Stimulated activated CD4-positive, alpha-beta T cell treated with anti-CD3 and anti-CD28 coated beads, Interleukin-4, amount 100 ng/mL, for 24 hours (primary cell): ENCODE measurements at places on chromosomes 12 and 14.

- DNase-seq, result no peak
Measured at GRCh38 chr12:57191410-57191809, 25.2 kb upstream of the NXPH4 start.

DNA sequence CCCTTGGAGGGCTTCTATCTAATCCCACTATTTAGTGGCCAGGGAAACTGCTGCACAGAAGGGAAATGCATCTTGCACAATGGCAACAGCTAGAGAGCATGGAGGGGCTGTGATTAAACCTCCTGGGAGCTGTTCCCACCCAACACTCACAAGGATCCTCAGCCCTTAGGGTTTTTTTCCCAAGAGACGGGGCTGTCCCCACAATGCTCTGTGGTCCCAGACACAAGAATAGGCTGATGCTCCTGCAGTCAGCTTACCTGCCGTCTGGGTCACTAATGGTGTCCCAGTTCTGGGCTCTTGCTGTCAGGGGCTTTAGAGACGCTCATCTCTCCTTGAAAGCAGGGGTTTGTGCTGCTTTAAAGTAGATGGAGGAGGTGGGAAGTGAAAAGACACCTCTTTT, 4.6 kb downstream of the SERPINA1 start:
- DNase-seq, result no peak

DNA sequence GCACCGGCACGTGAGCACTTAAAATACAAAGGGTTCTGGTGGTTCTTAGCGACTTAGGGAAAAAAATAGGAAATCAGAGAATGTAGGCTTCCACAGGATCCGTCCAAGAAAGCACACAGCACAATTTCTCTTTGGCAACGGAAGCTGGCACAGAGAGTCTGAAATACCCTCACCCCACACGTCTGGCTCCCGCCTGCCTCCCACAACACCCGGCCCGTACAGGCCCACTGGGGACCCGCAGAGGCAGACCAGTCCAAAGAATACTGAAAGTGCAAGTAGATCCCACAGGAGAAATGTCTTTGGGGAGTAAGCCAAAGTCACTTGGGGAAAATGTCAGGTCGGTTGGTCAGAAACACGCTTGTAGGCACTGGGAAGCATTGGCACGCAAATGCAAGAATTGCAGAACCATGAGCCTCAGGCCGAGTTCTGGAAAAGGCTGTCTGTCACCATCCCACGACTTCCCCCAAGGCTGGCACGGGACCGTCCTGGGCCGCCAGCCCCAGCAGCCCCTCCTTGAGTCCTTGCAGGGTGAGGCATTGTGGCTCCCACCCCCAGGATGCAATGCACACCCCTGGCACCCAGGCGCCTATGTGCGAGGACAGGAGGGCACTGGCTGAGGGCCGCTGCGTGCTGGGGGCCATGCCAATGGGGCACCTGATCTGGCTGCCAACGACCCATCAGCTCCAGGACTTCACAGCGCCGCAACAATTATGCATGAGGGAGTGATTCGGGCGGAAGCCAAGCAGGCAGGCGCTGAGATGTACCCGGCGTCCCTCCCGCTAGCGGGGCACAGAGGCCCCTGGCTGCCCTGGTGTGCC, 29.7 kb downstream of the CHGA start:
- no peak for DNase-seq

GRCh38 chr12:19186722-19187661, 57.5 kb downstream of the PLEKHA5 start:
- DNase-seq, result no peak

GRCh38 chr12:93773122-93773871, 96.1 kb downstream of the CRADD start:
- peak; percentile 74 for DNase-seq
